GM12878 (cell line): ENCODE measurements at places on chromosomes 3 and 15. TPM values are rescaled to one million over a fixed set of nuclear protein-coding genes. Genes with fewer than 3 reads are reported as not detected.

DNA sequence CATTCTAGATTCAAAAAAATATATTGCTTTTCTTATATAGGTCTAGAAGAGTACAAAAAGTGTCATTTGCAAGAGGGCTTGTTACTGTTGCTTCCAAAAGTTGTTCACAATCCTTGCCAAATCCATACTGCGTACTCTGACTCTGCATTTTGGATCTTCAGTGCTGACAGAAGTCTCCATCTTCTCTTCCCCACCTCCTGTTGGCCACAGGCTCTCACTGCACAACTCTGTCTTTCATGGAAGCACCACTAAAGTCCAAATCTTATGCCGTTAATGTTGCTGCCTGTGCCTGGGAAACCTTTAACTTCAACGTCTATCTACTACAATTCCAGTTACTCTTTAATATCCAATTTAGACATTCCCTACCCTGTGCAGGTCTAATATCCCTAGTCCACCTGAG lies 419.9 kb downstream of the NR2F2 start:
- H3K36me3 ChIP-seq: no peaks in the 10 kb centered on the region
- no peaks in the 10 kb centered on the region for H3K27me3 ChIP-seq
- no peak overlapping the region for H3K27ac ChIP-seq
- H3K4me1 ChIP-seq: no peaks in the 10 kb centered on the region
- no peak overlapping the region for H3K4me3 ChIP-seq
- no peak for DNase-seq

GRCh38 chr3:126573492-126574117 lies 14.9 kb upstream of the C3orf22 start:
- DNase-seq: no peak
- no peaks in the 10 kb centered on the region for H3K4me1 ChIP-seq
- H3K27ac ChIP-seq: no peak overlapping the region
- no peaks in the 10 kb centered on the region for H3K36me3 ChIP-seq

DNA sequence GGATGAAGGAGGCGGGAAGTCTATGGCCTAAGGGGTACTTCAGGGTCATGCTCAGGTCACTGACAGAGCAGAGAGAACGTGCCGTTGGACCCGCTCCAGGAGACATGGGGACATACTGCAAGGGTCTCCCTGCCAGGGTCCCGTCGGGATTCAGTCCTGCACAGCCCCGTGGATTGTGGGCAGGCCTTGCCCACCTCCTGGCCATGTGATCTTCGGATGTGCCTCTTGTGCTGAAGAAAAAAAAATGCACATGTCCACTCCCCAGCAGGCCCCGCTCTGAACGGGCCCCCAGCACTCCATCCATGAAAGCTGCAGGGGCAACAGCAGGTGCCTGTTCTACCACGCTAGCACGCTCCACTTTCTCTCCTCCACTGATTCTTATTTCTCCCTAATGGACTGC lies 22.9 kb downstream of the ST8SIA2 start:
- H3K4me1 ChIP-seq: no peaks in the 10 kb centered on the region
- no peaks in the 10 kb centered on the region for H3K27me3 ChIP-seq
- H3K4me3 ChIP-seq: no peak overlapping the region
- H3K36me3 ChIP-seq: no peaks in the 10 kb centered on the region
- no peak overlapping the region for H3K27ac ChIP-seq
- no peak for DNase-seq

GRCh38 chr3:46934498-46935167 lies 41.9 kb downstream of the CCDC12 start:
- peak overlapping the region; percentile 8; the same call in 1 of the 2 replicates for H3K27ac ChIP-seq
- H3K4me3 ChIP-seq: no peak overlapping the region
- H3K36me3 ChIP-seq: peaks cover 33% of the 10 kb centered on the region
- peaks cover 55% of the 10 kb centered on the region for H3K4me1 ChIP-seq

DNA sequence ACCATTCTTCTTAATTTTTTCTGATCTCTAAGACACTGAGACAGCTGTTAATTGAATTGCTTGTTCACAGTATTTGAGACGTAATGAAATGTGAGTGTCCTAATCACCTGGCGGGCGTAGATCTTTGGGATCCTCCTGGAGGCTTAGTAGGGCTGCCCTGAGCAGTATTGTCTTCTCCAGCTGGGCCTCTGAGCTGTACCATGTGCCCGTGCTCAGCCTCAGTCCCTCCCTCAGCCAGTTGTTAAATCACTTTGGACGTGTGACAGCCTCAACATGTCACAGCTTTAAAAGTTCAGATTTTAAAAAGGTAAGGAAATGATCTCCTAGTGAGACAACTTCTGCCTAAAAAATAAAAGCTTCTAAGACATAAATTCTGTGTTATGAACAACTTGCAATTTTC lies 35.5 kb downstream of the IGF1R start:
- H3K36me3 ChIP-seq: no peaks in the 10 kb centered on the region
- no peaks in the 10 kb centered on the region for H3K4me1 ChIP-seq
- no peaks in the 10 kb centered on the region for H3K27me3 ChIP-seq
- H3K27ac ChIP-seq: no peak overlapping the region

- H3K4me3 ChIP-seq: peak overlapping the region; percentile 59
- no peak overlapping the region for H3K27ac ChIP-seq
- DNase-seq: no peak
- H3K4me1 ChIP-seq: peaks cover 23% of the 10 kb centered on the region
These were observed 10.2 kb downstream of the TRA2B start for GRCh38 chr3:185927501-185928200.

- peaks cover 18% of the 10 kb centered on the region for H3K27me3 ChIP-seq
- H3K27ac ChIP-seq: no peak overlapping the region
These were observed 891 bp downstream of the ENTPD3 start for GRCh38 chr3:40387895-40388254.

- no peaks in the 10 kb centered on the region for H3K27me3 ChIP-seq
- no peak overlapping the region for H3K27ac ChIP-seq
- H3K4me3 ChIP-seq: no peak overlapping the region
- peak; percentile 53 for DNase-seq
- H3K4me1 ChIP-seq: no peaks in the 10 kb centered on the region; the same call in none of the 2 replicates
These were observed 6.3 kb downstream of the RPP25 start for GRCh38 chr15:74950078-74950908.

- H3K27me3 ChIP-seq: no peaks in the 10 kb centered on the region
- H3K4me3 ChIP-seq: no peak overlapping the region
- no peak overlapping the region for H3K27ac ChIP-seq
- H3K4me1 ChIP-seq: peaks cover 4% of the 10 kb centered on the region; the same call in 1 of the 2 replicates
These were observed 39.8 kb downstream of the HCN4 start for GRCh38 chr15:73328981-73329380.

GRCh38 chr3:73508330-73508954 lies 116.3 kb downstream of the PDZRN3 start:
- no peaks in the 10 kb centered on the region for H3K36me3 ChIP-seq
- H3K4me1 ChIP-seq: peaks cover 10% of the 10 kb centered on the region; the same call in 1 of the 2 replicates
- H3K27ac ChIP-seq: no peak overlapping the region
- no peak for DNase-seq
- H3K4me3 ChIP-seq: no peak overlapping the region

DNA sequence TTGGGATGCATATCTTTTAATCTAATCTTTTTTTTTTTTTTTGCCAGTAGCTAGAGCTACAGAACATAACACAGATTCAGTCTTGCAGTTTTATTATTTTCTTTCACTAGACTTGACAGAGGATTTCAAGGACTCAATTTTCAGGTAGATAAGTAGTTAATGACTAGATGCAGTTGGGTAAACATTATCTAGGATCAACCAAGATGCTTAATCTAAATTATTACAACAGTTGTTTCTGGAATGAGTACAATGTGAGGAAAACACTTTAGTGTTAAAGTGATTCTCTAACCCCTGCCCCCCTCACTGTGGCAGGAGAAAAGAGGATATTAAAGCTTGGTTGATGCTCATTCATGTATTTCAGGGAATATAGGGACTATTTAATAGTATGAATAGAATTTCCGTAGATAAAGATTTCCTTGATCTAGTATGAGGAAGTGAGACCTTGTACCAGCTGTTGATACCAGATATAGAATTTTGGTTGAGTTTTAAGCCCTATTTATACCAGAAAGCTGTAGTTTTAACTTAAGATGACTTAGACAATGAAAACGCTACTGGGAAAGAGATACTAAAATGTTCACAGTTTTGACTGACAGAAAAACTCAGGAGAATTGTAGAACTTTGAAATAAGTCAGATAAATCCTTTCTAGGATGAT lies 389.0 kb upstream of the C2CD4B start:
- DNase-seq: no peak

- H3K27ac ChIP-seq: no peak overlapping the region
- no peak for DNase-seq
- no peaks in the 10 kb centered on the region for H3K27me3 ChIP-seq
- no peak overlapping the region for H3K4me3 ChIP-seq
- no peaks in the 10 kb centered on the region for H3K4me1 ChIP-seq
These were observed 590.0 kb upstream of the ADAMTS9 start for GRCh38 chr3:65277798-65278197.

GRCh38 chr3:31277582-31277981 lies 255.1 kb upstream of the STT3B start:
- no peaks in the 10 kb centered on the region for H3K36me3 ChIP-seq
- no peak for DNase-seq
- no peak overlapping the region for H3K27ac ChIP-seq
- no peaks in the 10 kb centered on the region for H3K4me1 ChIP-seq
- no peak overlapping the region for H3K4me3 ChIP-seq

DNA sequence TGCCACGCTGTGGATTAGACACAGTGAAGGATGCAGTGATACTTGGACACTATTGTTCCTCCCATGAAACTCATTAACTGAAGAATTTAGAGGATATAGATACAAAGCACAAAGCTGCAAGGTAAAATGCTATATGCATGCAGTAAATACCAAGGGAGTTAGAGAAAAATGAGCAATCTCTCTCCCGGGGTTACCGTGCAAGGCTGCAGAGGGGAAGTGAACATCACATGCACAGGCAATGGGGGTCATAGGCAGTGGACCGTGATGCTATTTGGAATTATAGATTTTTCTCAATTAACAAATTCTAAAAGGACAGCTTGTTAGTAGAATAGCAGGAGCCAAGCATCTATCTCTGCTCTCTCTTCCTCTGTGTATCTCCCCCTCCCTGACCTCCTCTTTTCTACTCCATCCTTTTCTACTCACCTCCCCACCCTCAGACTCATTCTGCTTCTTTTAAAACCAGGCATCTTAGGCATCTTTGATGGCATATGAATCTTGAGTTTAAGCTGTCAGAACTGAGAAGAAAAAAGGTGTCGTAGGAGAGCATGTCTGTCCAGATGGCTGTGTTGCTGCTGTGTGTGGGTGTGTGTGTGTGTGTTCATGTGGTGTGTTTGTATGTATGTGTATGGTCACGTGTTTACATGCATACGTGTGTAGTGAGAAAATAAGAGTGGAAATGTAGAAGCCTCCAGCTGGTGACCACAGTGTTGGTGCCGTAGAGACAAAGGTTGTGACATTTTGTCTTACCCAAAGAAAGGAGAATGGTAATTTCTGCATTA lies 339.0 kb downstream of the EPHB1 start:
- H3K36me3 ChIP-seq: peaks cover 4% of the 10 kb centered on the region; the same call in 1 of the 2 replicates
- no peak for DNase-seq
- H3K4me3 ChIP-seq: no peak overlapping the region

- H3K4me1 ChIP-seq: peaks cover 9% of the 10 kb centered on the region
- H3K4me3 ChIP-seq: peak overlapping the region; percentile 89
- peak overlapping the region; percentile 79 for H3K27ac ChIP-seq
- no peaks in the 10 kb centered on the region for H3K27me3 ChIP-seq
- DNase-seq: no peak
These were observed 725 bp downstream of the SRP14 start for GRCh38 chr15:40038275-40038637.

DNA sequence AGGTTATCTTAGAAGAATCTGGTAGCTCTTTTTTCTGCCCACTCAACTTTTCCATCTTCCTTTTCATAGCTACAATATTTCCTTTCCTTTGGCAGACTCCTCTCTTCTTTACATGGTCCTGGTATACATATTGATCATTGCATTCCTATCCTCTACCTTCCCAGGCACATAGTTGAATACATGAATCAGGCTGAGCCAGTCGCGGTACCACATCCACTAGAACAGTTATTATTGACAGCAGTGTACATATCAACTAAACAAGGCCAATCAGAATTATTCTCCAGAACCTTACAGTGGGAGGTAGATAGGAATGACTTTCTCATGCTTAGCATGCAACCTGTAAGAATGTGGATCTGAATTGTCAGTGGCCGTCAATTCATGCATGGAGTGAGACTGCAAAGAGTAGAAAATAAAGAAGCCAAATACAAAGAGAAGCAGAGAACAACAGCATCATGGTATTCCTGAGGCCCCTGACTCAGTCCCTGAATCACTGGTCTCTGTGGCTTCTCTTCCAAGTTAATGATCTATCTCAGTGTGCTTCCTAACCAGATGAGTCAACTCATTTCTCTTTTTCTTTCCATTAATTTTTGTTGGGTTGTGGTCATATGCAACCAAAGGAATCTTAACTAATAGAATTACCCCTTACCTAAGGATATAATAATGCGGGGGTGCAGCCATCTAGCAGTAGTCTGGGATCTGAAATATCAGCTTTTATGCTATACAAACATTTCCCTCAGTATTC lies 60.9 kb upstream of the DCBLD2 start:
- no peak overlapping the region for H3K4me3 ChIP-seq
- no peak for DNase-seq
- H3K27ac ChIP-seq: no peak overlapping the region
- no peaks in the 10 kb centered on the region; the same call in 1 of the 2 replicates for H3K27me3 ChIP-seq
- H3K36me3 ChIP-seq: no peaks in the 10 kb centered on the region
- no peaks in the 10 kb centered on the region for H3K4me1 ChIP-seq

- H3K27ac ChIP-seq: no peak overlapping the region
- DNase-seq: no peak
- no peaks in the 10 kb centered on the region for H3K4me1 ChIP-seq
- no peaks in the 10 kb centered on the region for H3K27me3 ChIP-seq
These were observed 31.0 kb downstream of the CFAP91 start for GRCh38 chr3:119733812-119734211.

- no peak overlapping the region for H3K4me3 ChIP-seq
- no peak for DNase-seq
- H3K4me1 ChIP-seq: no peaks in the 10 kb centered on the region
These were observed 453.7 kb downstream of the FGF12 start for GRCh38 chr3:192273697-192274010.

GRCh38 chr3:67048067-67048714 lies 50.1 kb downstream of the KBTBD8 start:
- H3K4me3 ChIP-seq: no peak overlapping the region
- peaks cover 24% of the 10 kb centered on the region for H3K4me1 ChIP-seq
- no peaks in the 10 kb centered on the region for H3K36me3 ChIP-seq
- peak; percentile 47 for DNase-seq
- H3K27ac ChIP-seq: peak overlapping the region; percentile 54

DNA sequence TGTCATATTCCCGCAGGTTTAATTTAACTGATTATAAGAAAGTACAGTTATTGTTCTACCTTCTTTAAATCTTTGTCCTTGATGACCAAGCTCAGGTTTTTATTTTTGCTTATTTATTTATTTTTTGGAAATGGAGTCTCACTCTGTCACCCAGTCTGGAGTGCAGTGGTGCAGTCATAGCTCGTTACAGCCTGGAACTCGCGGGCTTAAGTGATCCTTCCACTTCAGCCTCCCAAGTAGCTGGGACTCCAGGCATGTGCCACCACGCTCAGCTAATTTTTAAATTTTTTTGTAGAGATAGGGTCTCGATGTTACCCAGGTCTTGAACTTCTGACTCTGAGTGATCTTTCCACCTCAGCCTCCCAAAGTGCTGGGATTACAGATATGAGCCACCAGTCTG lies 8.9 kb downstream of the USP3 start:
- no peaks in the 10 kb centered on the region for H3K36me3 ChIP-seq
- H3K4me1 ChIP-seq: peaks cover 45% of the 10 kb centered on the region
- no peak overlapping the region; the same call in 1 of the 2 replicates for H3K27ac ChIP-seq
- H3K4me3 ChIP-seq: no peak overlapping the region
- H3K27me3 ChIP-seq: no peaks in the 10 kb centered on the region

ZDHHC19 gene
- total RNA-seq: not detected in 2 replicates

GRAMD2A gene
- total RNA-seq: not detected in 2 replicates
